Stromal cell of bone marrow (primary cell): ENCODE measurements at places on chromosomes 1 and 21.

DNA sequence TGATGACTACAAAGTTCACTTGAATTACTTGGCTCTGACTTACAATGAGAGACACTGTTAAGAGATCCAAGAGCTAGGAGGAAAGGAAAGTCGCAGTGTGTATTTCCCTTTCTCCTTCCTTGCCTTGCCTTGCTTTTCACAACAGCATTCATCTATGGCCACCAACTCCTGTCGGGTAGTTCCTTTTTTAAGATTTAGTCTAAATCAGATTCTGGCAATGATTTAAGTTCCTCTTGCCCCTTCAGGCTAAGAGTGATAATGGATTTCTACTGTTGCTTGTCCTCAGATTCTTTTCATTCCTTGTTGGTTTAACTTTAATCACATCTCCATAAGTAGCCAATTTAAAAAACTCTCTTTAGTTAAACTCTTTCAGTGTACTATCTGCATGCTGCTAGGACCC, 91.9 kb downstream of the GTF2B start:
- DNase-seq = no peak

DNA sequence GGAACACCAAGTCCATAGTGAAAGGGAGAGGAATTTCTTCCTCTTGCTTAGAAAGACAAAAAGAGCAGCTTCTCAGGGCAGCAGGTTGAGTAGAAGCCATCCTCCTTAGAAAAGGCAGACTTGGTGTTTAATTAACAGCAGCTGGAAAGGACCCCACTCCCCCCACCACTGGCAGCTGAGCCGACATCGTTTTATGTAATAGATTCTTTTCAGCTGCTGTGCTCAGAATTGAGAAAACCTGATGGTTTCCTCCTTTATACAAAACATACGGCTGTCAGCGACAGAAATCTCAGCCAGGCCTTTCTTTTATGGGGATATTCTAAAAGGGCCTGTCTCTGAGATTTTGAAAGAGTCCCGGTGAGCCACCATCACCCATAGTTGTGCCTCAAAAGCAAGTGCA, 49.9 kb downstream of the MAN1C1 start:
- no peak for DNase-seq

GRCh38 chr1:6013491-6013890, 21.3 kb upstream of the NPHP4 start:
- no peak for DNase-seq

GRCh38 chr1:98949621-98950020, 55.0 kb downstream of the PLPPR5 start:
- DNase-seq = no peak

GRCh38 chr1:156148216-156148615, 5.2 kb upstream of the SEMA4A start:
- DNase-seq = no peak

- no peak for DNase-seq
Measured at GRCh38 chr1:209534496-209535250, 48.8 kb upstream of the CAMK1G start.

GRCh38 chr1:50705041-50705440, 255.0 kb downstream of the FAF1 start:
- no peak for DNase-seq

DNA sequence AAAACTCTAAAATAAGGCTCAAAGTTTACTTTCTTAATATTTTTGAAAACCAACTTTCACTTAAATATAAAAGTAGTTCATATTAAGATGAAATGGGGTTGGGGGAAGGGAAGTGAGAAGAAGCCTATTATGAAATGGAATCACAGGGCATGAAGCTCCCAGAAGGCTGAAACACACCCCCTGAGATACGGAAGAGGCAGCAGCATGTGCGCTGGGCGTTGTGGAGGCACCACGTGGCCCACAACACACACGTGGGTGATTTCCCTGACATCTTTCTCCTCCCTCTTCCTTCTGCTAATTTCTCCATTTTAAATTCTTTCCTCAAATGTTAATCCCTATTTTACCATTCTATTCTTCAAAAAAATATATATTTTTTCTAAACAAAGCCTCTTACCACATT, 35.6 kb upstream of the SEC16B start:
- no peak for DNase-seq

DNA sequence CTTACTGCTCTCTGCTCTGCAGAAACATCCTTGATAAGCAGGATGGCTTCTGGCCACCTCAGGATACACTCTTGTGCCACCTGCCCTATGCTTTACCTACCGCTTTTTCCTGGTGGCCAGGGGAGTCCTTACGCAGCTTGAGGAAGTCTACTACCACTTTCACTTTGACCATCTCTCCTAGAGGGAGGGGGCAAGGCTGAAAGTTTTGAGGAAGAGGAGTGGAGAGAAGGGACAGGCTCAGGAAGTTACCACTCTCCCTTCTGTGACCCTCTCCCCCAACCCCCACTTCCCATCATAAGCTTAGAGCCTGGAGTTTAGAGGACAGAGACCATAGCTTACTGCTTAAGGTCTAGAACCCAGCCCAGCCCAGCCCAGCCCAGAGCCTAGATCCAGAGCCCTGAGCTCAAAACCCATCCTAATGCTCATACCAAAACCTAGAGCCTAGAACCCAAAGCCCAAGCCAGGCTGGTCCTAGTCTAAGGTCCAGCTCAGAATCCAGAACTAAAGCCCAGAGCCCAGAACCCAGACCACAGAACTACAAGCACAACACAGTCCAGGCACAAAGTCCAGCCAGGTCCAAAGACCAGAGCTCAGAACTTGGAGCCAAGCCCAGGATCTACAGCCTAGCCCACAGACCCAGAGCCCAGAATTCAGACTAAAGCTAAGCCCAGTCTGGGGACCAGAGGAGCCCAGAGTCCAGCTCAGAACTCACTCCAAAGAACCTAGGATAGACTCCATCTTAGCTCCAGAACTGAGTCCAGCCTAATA, 18.0 kb upstream of the MFSD2A start:
- no peak for DNase-seq

GRCh38 chr1:54580856-54581550, 33.0 kb downstream of the ACOT11 start:
- DNase-seq = no peak

DNA sequence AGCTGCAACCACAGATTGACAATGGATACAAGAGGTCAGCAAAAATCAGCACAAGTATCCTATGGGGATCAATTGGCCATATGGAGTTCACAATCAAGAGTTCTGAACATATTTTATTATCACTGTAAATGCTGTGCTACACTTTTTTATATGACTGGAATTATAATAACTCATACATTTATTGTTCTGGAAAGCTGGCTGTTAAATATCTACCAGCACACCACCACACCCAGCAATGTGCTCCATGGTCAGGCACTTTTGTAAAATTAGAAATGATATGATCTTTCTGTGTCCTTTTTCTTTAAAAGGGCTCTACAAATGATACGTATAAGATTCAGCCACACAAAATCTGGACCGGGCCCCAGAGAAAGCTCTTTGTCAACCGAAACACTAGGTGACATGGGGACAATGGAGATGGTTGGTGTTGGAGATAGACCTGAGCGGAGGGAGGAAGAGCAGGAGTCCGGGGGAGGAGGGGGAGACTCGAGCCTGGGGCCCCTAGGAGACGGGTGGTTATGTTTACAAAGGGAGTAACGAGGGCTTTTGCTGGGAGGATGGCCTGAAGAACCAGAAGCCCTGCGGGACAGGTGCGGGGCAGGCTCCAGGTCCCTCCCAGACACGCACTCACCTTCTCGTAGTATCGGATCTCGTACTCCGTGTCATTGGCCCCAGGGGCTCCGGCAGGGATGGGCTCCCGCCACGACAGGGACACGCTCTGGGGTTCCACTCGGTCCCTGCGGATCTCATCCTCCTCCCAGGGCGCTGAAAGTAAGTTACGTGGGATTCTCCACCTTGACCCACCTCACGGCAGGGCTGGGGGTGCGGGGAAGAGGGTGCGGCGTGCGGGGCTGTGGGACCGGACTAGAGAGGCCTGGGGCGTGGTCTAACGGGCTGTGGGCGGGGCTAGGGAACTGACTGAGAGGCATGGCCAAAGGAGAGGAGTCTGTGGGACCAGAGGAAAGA, 30.0 kb downstream of the EPHA10 start:
- DNase-seq = no peak

DNA sequence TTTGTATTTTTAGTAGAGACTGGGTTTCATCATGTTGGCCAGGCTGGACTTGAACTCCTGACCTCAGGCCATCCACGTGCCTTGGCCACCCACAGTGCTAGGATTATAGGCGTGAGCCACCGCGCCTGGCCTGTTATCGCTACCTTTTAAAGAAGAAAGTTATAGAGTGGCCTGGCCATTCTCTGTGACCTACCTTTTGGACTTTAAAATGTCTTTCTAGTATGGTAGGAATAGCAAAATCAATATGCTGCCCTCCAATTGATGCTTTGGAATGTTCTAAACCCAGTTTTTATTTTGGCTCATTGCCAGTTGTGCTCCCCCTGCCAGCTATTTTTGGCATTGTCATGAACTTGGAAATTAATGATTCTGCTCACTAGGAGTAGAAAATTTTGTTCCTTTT, 19.9 kb downstream of the HIPK1 start:
- no peak for DNase-seq

DNA sequence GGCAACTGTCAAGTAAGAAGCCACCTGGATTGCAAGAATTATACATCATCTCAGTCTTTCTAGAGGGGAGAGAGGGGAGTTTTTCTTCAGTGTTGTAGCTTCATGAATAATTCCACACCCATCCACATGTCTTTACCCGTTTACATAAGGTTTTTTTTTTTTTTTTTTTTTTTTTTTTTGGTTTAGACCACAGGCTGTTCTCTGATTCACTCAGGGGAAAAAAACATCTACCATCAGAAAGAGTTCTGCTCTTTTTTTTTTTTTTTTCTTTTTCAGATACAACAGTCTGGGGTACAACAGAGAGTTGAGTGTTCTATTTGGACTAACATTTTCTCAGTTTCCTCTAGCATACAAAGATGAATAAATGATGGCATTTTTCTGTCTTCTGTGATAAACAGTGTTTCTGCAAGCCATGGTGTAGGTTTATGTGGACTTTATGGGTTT, 4.9 kb upstream of the KIF14 start:
- peak; percentile 37 for DNase-seq

DNA sequence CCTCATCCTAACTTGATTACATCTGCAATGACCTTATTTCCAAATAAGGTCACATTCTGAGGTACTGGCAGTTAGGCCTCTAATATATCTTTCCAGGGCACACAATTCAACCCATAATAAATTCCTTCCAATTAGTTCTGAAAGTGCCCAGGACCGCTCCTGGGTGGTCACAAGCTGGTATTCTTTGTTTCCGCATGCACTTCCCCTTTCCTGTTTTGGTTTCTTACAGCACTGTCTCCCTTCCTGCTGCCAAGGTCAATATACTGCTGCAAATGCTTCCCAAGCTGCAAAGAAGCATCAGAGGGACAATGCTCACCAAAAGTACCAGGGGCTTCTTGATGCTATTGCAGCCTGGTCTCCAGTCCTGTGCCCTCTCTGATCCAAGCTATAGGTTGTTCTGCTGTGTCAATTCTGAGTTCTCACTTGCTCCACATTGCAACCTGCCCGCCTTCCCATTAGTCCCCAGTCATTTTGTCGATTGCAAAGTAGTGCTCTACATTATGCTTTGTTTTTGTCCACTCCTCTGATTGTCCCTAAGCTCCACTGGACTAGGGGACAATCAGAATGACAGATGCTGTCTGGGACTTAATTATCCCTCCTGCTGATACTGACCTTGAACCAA, 13.9 kb upstream of the XPR1 start:
- DNase-seq = no peak

- DNase-seq = peak; percentile 51
Measured at GRCh38 chr1:167714098-167714438, 7.7 kb upstream of the MPZL1 start.

GRCh38 chr1:218677026-218677425, 331.9 kb downstream of the TGFB2 start:
- DNase-seq = no peak

DNA sequence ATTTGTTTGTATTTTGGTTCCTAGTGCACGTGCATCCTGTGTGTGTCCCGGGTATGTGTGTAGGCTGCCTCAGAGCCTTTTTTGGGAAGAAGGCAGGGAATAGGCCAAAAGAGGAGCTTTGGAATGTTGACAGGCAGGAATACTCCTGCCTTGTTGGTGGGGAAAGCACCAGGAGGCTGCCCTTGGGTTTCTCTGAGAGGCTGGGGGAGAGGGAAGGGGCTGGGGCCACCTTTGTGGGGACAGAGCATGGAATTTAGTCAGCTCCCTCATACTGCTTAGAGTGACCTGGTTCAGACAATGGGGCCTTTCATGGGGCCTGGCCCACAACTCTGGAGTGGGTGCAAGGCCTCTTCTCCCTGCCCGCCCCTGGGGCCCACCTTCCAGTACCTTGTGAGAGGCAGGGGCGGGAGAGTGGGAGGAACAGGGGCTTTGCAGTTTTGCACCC, 31.3 kb downstream of the ACOT11 start:
- no peak for DNase-seq

GRCh38 chr1:58896246-58897183, 112.7 kb upstream of the JUN start:
- DNase-seq = no peak

GRCh38 chr1:39540504-39541031, 36.0 kb downstream of the PABPC4 start:
- peak; percentile 73 for DNase-seq

GRCh38 chr1:115782571-115783281, 14.2 kb upstream of the CASQ2 start:
- peak; percentile 52 for DNase-seq
